NCI-H2081 (cell line): ENCODE measurements at places on chromosomes 5 and 9.
A peak's percentile ranks its signal among the peaks of the same experiment; 100 is the strongest.

DNA sequence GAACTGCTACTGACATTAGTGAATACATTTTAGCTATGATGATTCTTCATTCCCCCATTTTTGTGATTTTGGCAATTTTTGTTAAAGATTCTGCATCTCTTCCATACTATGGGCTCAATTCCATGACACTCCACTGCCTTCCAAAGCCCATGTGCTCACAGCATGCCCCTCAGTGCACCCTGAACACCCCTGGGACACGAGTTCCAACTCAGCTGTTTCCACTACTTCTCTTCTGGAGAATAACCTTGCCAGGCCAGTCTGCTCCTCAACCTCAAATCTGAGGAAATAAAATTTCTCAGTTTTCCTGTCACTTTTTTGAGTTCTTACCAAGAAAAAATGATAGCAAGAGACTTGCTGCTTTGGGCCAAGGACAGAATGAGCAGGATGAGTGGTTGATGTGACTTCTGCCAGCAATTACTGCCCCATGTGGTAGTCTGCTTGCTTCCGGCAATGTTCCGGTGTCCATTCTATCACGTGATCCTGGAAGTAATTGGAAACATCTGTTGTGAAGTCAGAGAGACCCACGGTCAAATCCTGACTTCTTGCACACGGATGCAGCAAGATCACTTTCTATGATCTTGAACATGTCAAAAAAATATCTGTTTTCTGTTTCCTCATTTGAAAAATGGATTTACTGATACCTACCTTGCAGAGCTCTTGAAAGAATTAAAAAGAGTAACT is 58.3 kb downstream of the EGFLAM start:
- no peak for DNase-seq

DNA sequence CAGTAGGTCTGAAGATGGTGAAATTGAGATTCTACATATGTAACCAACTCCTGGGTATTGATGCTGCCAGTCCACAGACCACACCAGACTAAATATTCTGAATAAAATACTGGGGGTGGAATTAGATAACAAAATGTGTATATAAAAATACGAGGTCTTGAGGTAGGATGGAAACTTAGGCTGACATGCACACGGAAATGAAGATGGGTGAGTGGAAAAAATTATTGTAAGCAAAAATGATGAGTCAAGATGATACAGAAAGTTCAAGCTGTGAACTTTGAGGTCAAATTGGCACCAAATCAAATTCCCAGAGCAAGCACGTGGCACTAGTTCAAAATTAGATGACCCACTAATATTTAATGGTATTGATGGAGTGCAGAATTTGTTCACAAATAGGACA is 713.4 kb upstream of the ACO1 start:
- DNase-seq, result no peak

DNA sequence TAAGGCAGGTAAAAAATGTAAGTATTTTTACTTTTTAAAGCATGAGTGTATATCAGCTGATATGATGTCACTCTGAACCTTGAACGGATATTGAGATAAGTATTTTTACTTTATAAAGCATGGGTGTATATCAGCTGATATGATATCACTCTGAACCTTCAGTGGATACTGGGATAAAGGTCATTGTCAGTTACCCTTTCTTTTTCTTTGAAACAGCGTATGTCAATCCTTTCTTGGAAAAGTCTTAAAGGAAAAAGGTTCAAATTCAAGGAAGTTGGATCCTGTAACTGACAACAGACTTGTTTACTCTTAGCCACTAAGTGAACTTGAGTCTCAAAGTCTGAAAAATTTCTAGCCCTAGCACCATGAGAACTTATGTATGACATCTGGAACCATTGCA is 61.7 kb upstream of the IFNK start:
- no peak for DNase-seq

DNA sequence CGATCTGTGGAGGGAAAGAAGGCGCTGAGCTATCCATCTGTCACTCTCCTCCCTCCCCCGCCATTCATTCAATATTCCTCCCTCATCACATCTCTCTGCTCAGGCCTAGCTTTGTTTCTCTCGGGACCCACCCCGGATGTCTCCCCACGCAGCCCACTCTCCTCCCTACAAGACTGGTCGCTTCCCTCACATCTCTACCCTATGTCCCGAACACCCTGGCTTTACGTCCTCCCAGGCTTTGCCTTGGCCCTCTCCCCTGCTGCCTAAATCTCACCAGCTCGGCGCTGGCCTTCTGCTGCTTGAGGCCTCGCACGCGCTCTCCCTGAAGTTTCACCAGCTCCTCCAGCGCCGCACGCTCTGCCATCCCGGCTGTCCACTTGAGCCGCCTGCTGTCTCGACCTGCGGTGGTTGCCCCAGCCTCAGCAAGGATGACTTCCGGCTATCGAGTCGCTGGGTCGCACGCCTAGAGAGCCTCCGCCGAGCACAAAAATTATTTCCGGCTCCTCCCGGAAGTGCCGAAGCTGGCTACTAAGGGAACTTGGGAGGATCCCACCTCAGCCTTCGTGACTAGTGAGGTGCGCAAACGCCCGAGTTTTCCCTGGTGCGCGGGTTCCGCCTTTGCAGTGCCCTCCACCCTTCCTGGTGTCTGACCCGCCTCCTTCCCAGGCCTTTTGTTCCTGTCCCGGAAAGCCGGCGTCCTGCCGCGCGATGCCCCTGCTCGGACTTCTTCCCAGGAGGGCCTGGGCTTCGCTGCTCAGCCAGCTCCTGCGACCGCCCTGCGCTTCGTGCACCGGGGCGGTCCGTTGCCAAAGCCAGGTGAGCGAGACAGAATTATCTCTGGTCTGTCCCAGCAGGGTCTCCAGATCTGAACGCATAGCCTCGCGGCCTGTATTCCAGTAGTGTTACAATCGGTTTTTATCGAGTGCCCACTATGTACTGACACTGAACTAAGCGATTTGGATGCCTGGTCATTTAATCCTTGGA is at the start of the genes HARS1 and HARS2:
TSS of gene HARS1 (minus strand) at position 430 of the 984 bp plus-strand sequence. CDS start at position 364, 66 bp downstream.
TSS of gene HARS2 (plus strand) at position 515 of the 984 bp plus-strand sequence. CDS start at position 709, 194 bp downstream.
- DNase-seq, result peak; percentile 86

GRCh38 chr9:4964540-4964939 is 20.5 kb upstream of the JAK2 start:
- no peak for DNase-seq

GRCh38 chr9:128632486-128632885 is 24.2 kb downstream of the DYNC2I2 start:
- no peak for DNase-seq

DNA sequence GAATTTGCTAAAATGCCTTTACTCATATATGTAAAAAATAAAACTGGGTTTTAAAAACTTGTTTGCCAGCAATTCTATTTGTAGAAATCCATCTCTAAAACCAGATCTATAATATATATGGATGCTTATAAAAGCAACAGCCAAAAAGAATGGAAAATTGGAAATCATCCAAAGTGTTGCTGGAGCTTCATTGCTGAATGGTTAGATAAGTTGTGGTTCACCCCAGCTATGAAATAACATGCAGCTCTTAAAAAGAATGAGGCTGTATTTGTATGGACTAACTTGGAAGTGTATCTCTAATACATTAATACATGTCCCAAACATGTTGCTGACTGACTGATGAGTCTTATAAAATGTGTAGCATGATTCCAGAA is 76.2 kb downstream of the STK10 start:
- DNase-seq, result no peak

- DNase-seq, result no peak
Measured at GRCh38 chr5:42655982-42656650, 100.5 kb upstream of the CCDC152 start.

- DNase-seq, result no peak
Measured at GRCh38 chr9:134474055-134474370, 147.8 kb downstream of the RXRA start.

DNA sequence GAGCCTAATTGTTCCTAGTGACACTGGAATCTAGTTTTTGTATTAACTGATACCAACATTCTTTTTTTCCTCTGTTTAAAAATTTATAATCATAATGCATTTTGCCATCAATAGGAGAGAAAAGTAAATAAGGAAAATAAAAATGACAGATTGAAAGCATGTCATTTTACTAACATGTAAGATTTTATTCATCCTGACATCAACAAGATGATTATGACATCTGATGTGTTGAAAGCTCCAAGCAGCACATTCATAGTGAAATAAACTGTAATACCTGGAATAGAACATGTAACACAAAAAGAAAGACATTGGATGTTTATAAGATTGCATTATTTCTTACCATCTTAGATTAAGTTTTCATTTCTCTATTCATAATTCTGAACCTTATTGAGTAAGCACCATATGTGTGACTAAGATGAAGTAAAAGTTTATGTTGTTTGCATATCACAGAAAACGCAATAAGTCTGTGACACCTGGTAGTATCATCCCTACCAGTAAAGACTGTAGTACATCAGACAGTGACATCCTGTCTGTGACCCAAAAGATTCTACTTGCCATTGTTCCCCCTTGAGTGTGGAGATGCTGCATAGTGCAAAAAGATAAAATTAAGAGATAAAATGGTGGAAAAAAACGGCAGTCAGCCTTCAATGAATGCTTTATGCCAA is 225.6 kb downstream of the PCSK5 start:
- DNase-seq, result no peak

DNA sequence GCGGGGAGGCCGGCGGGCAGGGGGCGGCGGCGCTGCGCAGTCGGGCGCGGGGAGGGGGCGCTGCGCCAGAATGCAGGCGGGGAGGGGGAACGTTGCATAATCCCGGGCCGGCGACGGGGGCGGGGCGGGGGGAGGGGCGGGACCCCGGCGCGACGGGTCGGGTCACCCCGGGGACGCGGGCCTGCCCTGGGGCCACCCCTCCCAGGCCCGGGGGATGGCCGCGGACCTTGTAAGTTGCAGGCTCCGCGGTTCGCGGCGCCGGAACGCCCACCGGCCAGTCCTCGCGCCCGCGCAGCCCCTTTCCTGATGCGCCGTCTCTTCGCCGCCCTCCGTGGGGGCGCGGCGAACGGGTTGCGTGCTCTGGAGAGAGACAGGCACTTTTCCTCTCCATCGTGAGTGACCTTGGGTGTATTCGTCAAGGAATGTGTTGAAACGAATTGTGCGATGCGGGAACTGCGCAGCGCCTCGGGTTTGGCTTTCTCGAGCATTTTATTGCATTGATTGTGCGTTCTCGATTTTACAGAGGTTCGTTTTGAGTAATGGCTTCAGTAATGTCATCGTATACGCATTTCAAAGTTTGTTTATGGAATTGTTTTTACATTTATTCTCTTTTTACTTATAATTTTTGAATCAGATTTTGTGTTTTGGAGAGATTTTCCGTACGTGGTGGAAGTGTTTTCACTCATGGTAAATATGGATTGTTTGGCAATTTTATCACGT is 802 bp downstream of the SPIN1 start:
- peak; percentile 37 for DNase-seq

GRCh38 chr5:98108497-98108896 is 665.0 kb upstream of the RGMB start:
- DNase-seq, result no peak

GRCh38 chr9:80557256-80557655 is 985.5 kb downstream of the TLE4 start:
- DNase-seq, result no peak

- no peak for DNase-seq
Measured at GRCh38 chr9:135902655-135903357, 4.5 kb downstream of the CAMSAP1 start.

GRCh38 chr9:91158286-91158685 is 203.4 kb downstream of the AUH start:
- DNase-seq, result no peak

GRCh38 chr5:87195616-87196015 is 72.1 kb upstream of the RASA1 start:
- DNase-seq, result no peak

GRCh38 chr9:19127871-19128500 is 694 bp upstream of the PLIN2 start:
- no peak for DNase-seq

DNA sequence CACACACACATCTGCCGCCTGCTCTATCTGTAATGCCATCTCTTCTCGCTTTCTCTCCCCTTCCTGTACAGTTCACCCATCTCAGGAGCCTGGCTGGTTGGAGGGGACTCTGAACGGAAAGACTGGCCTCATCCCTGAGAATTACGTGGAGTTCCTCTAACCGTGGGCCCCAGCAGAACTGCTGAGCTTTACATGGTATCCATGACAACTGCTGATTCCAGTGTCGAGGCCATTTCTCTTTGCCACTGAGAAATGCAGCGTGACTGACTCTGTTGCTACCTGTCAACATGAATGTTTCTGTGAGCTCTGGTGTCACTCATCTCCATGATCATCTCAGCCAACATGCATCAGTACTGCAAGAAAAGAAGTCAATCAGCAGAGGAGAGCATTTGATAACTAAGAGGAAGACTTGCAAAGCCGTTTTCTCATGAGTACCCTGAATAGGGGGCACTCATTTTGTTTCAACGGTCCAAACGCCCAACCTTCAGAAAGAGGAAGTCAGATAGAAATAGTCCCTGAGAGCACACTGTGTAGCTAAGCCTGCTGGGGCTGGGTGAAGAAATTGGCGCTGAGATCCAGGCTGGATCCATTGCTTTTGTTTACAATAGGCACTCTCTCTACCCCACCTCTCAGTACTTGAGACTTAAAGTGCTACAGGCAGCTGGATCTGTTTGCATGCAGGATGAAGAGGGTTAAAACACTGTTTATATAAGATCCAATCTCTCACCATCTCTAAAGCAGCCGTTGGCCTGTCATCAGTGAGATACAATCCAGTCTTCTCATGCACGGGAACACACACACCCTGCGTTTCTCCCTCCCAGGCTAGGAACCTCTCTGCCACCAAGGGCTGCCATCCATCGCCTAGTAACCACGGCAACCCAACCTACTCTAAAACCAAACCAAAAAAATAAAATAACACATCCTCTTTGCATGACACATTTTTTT is 180.9 kb downstream of the NR3C1 start:
- peak; percentile 42 for DNase-seq

GRCh38 chr9:73165911-73166310 is 14.2 kb downstream of the ANXA1 start:
- no peak for DNase-seq

DNA sequence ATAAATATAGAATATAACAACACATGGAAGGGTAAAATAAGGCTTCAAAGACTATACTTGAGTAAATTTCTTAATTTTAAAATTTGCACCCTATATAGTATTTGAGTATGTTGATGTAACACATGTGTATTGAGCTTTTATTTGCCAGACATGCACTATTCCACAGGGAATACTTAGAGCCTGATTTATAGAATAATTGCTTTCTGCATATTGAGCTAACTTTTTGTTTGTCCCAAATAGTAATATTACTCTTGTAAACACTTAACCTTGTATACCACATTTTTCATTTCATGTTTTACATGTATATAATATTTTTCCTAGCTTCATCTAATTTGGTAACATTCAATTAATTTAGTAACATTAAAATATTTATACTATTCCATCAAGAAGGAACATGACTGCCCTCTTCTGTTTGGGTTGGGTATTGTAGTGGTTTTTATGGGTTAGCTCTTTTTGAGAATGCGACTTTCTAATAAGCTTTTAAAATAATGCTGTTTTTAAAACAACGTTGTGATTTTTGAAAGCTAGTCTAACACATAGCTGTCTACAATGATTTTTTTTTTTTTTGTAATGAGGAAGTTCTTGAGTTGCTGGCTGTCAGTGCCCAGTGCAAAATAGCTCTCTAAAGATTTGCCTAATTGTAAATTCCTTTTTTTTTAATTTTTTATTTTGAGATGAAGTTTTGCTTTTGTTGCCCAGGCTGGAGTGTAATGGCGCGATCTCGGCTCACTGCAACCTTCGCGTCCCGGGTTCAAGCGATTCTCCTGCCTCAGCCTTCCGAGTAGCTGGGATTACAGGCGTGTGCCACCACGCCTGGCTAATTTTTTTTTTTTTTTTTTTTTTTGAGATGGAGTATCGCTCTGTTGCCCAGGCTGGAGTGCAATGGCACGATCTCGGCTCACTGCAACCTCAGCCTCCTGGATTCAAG is 4.8 kb downstream of the SUB1 start:
- peak; percentile 77 for DNase-seq

- DNase-seq, result no peak
Measured at GRCh38 chr5:143019614-143020515, 249.7 kb downstream of the ARHGAP26 start.
